GM19239 (cell line): ENCODE measurements at places on chromosomes 2 and 18.

- peak; percentile 2 for DNase-seq
These were observed 61.8 kb upstream of the EFEMP1 start for GRCh38 chr2:55985406-55985805.

- no peak for DNase-seq
These were observed 400.5 kb upstream of the TCF4 start for GRCh38 chr18:55988537-55988936.

DNA sequence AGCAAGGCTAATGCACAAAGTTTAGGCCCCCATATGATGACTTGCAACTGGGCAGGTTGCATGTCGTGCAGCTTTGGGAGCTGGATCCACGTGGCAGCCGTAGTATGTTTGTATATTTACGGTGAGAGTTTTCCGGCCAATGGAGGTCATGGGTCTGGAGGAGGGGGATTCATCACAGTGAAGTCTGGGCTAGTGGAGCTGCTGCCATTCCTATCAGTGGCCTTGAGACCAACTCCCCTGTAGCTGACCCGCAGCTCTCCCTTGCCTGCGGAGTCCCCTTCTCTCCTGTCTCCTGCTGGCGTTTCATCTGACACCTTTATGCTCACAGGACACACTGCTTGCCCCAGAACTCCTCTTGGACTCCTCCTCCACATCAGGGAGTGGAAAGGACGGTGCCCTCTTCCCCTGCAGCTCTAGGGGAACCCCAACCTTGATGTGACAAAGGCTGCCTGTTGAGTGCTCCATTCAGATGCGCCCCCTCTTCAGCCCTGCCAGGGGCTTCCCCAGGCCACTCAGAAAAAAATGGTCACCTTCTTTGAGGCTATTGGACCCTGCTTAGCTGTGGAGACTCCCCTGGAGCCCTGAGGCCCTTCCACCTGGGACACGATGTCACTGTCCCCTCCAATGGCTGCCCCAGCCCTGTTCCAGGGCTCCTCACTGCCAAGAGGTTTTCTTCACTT lies 121.7 kb downstream of the PXDN start:
- no peak for DNase-seq

GRCh38 chr2:22035361-22035830 lies 911.6 kb downstream of the TDRD15 start:
- no peak for DNase-seq

DNA sequence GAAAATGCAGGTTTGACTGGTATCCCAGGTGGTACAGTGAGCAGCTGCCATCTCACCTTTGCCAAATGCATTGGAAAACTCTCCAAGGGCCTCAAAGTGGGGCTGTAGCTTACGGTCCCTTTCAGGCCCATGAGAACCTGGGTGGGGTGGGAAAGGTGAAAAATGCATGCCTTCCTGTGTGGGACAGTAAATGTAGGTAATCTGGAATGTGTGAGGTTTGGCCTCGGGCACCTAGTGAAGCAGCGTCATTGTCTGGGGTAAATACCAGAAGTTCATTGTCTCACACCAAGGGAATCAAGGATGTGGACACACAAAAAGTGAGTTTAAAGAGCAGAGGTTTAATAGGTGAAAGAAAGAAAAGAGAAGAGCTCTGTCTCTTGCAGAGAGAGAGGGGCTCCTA lies 36.6 kb downstream of the TIMM21 start:
- no peak for DNase-seq

GRCh38 chr2:144268036-144268678 lies 251.8 kb downstream of the ZEB2 start:
- no peak for DNase-seq

DNA sequence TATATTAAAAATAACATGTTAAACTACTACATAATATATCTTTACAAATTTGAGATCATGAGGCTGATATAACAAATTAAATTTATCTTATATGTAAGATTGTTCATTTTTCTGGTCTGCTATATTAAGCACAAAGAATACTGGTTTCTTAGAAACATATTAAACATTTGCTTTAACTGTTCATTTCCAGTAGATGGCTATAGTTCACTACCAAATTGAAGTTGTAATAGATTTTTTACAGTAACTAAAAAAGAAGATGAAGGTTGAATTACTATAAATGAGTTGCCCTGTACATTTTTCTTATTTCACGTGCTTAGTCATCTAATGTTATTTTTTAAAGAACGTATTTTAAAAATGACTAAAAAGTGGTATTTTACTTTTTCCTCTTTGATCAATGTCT lies 57.0 kb downstream of the ZNF407 start:
- DNase-seq, result no peak

DNA sequence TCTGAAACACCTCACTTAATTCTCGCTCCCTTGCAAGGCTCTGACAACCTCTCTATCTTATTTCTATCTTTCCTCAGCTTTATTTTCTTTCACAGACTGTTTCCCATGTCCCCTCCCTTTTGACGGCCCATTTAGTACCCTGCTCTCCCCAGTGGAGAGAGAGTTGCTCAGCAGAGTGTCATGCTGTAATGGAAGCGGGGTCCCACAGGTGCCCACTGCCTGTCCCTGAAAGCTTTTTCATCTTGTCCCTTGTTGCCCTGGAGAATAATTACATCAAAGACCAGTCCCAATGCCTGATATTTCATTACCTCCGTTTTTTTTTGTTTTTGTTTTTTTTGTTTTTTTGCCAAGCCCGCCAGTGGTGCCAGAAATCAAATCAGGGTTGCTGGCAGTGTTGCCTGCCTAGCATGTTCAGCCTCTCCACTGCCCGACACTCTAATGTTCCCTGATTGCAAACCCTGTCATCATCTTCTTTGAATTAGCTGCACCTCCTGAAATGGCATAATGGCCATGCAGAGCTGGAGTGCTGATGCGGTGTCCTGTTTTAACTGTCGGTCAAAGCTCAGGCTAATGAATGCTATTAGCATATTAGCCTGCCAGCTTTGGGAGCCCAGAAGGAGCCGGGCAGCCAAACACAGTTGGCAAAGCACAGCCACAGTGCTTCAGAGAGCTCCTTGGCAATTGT lies 71.2 kb upstream of the CAVIN2 start:
- DNase-seq, result no peak

DNA sequence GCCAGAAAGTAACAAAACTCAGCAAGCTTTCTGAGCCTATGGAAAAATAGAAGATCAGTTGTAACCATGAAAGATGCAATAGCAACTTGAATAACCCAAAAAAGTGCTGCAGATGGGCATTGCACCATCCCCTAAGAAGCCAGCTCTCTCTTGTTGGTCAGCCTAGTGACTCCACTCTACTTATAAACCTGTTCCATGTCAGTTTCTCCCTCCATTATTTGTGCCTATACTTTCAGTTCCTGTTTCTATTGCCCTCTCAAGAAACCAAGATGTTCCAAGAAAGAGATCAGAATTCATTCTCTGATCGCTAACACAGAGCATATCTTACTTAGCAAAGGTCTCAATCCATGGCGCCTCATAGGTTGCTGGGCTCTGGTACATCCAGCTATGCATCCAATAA lies 170.3 kb upstream of the MAP2 start:
- DNase-seq, result no peak

GRCh38 chr2:38438883-38439612 lies 62.0 kb upstream of the ATL2 start:
- no peak for DNase-seq
